Activated T-cell treated with anti-CD3 and anti-CD28 coated beads for 48 hours (primary cell): ENCODE measurements at places on chromosomes 2 and 18.

- DNase-seq = no peak
Observed at GRCh38 chr2:233824373-233824772, 30.0 kb downstream of the HJURP start.

DNA sequence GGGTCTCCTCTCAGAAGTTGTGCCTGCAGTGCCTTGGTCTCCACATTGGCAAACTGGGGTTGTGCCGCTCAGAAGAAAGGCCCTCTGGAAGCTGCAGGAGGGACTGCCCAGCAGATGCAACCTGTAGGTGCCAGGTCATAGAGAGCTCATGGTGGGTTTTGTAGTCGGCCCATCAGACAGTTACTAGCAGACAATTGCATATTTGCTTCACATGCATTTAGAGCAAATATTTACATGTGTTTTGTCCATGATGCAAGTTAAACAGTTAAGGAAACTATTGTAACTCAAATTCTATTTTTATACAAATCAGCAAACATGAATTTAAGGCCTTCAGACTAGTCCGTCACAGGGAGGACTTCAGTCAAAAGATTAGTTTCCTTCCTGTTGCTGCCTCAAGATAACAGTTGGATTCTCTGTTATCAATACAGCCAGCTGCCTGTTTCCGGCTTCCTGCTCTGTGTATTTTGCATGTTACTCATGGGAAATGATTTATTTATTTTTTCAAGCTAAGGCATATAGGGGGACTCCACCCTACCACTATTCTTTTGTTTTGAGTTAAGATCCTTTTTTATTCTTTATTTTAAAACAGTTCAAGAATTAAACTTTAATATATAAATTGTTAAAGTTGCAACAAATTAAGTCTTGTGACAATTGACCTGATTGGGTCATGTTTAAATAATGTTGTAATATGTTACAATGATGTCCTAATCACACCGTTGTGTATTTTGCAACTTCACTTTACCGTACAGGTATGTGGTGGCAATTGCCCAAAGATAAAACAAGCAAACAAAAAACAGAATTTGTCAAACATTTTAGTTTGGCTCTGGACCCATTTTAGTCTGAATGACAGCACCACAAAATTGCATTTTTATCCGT is 133.5 kb downstream of the SPTBN1 start:
- DNase-seq = no peak

GRCh38 chr2:241064008-241064801 is 37.9 kb downstream of the MTERF4 start:
- DNase-seq = peak; percentile 30

GRCh38 chr2:123732563-123732962 is 292.5 kb upstream of the CNTNAP5 start:
- no peak for DNase-seq

DNA sequence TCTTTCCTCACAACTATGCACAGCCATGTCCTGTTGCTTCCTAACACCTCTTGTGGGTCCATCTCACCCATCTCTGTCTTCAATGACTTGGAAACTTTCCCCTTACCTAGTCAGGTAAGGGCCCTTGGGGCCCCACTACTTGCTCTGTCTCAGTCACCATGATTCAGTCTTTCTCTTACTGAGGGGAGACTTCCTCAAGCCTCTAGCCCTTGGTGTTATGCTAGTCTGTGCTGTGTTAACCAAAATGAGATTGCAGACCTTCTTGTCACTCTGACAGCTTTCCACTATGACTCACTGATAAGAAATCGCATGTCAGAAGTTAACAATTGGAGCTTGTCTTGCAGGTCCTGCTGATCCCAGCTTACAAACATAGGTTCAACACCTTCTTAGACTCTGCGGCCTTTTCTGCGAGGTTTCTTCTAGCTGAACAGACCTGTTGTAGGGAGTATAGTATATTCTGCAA is 65.3 kb downstream of the WDR75 start:
- no peak for DNase-seq

DNA sequence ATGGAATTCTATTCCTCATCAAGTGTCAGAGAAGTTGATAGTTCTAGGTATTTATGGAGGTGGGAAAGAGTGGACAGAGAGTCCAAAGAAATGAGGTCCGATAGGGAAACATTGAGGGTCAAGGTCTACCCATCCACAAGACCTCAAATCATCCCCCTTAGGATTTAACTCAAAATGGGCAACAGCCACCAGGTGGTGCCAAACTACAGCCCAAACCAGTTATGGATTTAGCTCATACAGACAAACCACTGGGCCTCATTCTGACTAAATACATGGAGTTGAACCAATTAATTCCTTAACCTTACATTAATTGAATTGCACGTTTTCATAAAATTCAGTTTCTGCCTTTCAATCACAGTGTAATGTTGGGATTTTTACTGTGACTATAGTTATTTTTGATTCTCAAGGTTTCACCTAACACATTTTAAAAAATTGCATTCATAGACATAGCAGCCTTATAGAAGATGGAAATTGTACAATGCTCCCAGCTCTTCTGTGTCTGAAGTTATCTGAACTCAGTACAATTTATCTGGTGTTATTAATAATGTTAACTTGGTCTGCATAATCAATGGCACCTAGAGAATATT is 98.2 kb upstream of the HNMT start:
- DNase-seq = peak; percentile 23

DNA sequence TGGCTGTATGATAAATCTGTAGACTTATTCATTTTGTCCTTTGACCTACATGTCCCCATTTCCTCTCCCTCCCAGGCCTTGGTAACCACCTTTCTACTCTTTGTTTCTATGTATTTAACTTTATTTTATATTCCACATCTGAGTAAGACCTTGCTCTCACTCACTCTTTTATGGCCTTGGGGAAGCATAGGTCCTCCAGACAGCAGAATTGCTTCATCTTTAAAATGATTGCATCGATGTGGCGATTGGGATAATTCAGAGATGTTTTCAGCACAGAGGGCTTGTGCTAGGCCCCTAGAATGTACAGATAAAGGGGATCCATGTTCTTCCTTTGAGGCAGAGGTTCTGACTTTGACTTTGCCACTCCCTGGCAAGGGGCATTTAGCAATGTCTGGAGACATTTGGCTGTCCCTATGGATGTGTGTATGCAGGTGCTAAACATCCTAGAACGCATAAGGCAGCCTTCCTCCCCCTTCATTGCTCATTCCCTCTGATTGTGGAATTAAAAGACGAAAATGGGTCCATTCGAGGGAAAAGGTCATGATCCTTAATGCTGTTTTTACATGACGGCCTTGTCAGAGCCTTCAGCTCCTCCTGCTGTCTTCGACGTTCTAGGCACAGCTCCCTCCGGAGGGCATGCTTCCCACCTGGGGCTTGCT is 1.2 kb upstream of the GPR39 start:
- no peak for DNase-seq

- no peak for DNase-seq
Observed at GRCh38 chr2:31660165-31660564, 79.4 kb upstream of the SRD5A2 start.
